ENCODE measurements at places on chromosomes 1 and 21. TPM values are rescaled to one million over a fixed set of nuclear protein-coding genes. Genes with fewer than 3 reads are reported as not detected.

DNA sequence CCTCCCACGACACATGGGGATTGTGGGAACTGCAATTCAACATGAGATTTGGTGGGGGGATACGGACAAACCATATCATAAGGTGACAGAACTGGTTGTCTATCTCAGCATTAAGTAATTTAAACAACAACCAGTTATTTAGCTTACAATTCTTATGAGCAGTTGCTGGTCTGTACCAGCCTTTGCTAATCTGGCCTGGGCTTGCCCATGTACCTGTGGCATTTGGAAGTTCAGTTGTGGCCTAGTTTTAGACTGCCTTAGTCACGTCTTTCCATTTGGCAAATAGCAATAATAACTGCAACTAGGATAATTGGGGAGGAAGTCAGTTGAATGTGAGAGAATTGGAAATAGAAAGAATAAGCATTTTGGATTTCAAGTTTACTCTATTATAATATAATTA, 441.8 kb upstream of the CXADR start:
- no peak for DNase-seq

DNA sequence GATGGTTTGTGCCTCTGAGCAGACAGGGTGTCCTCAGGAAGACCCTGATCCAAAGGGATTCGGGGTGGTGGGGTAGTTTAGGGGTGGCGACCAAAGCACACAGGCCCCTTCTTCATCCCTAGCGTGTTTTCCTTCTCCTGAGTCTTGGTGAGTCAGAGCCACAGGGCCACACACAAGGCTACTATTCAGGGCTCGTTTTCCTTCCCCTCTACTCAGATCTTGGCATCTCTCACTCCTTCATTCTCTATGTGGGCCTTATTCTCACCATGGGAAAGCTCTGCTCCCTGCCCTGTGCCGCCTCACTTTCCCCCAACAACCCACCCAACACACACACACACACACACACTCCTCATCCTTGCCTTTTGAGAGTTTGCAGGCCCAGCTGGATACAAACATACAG, 43.6 kb upstream of the WNT2B start:
- DNase-seq, result no peak

GRCh38 chr1:2322065-2322571, 69.2 kb downstream of the MORN1 start:
- peak; percentile 88 for DNase-seq

DNA sequence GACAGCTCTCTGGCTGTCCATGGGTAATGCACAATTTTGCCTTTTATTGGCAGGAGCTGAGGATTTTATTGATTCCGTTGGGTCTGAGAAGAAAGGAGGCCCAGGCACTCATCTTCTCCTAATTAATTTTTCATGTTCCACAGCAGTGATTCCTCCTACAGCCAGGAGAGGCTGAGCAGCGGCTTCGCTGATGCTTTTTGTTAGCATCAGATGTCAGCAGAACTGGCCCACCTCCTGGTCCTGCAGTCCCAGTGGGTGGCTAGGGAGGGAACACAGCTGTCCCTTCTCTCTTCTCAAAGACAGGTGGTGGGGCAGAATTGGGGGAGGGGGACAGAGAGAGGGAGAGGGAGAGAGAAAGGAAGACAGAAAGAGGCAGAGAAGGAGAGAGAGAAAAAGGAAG, 5.7 kb downstream of the MT1HL1 start:
- no peak for DNase-seq

- DNase-seq, result no peak
Observed at GRCh38 chr1:77271852-77272580, 9.8 kb upstream of the AK5 start.

PTPN7 gene
- total RNA-seq, result 1.0 TPM

Data from psoas muscle (tissue), 8 donors.